ENCODE measurements at places on chromosomes 4 and X.

DNA sequence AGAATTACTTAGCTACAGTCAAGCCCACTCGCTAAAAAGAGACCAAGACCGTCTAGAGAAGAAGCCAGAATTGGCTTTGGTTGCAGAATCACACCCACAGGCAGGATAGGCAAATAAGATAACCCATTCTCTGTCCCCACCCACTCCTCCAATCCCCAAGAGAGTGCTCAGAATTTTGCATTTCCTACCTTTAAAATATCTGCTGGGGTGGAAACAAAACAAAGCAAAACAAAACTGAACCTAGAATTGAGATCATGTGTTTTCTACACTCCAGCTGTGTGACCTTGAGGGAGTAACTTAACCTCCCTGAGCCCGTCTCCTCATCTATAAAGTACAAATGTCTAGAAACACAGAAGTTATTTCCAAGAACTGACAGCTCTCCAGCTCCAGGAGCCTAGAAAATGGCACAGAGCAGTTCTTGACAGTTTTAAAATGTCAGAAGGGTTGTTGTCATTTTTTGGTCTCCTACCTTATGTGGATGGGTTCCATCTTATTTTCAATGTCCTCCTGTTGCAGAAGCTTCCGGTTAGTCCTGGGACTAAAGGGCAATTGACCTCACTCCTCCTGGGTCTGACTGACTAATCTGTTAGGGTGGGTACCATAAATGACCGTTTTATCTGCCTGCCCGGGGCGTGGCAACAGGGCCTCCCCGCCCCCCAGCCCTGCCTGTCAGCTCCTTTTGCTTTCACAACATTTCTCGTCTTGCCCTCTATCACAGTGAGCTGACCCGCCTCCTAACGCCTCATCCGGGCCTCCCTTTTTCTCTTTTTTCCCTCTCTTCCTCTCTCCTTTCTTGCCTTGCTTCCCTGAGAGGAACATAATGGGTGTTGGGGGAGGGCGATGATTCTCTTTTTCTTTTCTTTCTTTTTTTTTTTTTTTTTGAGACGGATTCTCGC is 114.0 kb downstream of the RBM47 start:
- DNase-seq = peak; percentile 94

GRCh38 chrX:42085836-42086235 is 162.5 kb upstream of the CASK start:
- DNase-seq = no peak

- DNase-seq = no peak
Measured at GRCh38 chrX:20988118-20988517, 386.1 kb upstream of the CNKSR2 start.

- no peak for DNase-seq
Measured at GRCh38 chr4:75722417-75722816, 2.0 kb upstream of the USO1 start.

DNA sequence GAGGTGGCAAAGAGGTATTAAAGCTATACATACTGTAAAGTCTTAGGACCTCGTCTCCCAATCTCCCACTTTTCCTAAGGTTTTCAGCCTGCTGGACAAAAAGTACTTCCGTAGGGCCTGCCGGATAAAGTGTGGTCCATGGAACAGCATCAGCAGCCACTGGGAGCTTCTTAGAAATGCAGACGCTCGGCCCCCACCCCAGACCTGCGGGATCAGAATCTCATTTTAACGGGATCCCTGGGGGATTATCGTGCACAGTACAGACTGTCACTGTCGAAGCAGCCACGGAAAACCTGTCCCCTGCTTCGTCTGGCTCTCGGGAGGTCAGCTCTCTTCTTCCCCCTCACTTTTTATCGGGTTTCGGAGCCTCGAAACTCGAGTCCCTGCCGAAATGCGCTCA is 802 bp downstream of the ADGRG2 start:
- DNase-seq = no peak

GRCh38 chr4:156953001-156953400 is 18.6 kb downstream of the PDGFC start:
- DNase-seq = no peak

GRCh38 chr4:23070848-23071570 is 378.3 kb downstream of the GBA3 start:
- no peak for DNase-seq

- DNase-seq = peak; percentile 70
Measured at GRCh38 chrX:45806410-45807121, 605.9 kb upstream of the DIPK2B start.

DNA sequence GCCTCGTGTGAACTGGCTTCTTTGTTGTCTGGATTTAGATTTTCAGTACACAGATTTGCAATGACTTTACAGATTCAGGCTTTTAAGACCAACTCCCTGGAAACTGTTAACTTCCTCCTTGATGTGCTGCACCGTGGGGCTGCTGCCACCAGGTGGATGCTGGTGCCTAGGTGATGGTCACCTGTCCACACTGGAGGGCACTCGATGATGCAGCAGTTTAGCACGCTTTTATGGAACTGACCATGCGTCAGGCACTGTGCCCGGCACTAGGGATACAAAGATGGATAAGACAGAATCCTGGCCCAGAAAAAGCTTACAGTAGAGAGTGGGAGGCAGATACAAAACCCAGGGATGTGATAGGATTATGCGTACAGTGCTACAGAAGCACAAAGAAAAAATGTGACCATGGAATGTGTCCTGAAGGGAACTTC is 180.7 kb downstream of the CEP135 start:
- no peak for DNase-seq

- no peak for DNase-seq
Measured at GRCh38 chrX:50000937-50001542, 78.6 kb downstream of the CLCN5 start.

- DNase-seq = no peak
Measured at GRCh38 chr4:76931087-76931486, 18.5 kb upstream of the SEPTIN11 start.

DNA sequence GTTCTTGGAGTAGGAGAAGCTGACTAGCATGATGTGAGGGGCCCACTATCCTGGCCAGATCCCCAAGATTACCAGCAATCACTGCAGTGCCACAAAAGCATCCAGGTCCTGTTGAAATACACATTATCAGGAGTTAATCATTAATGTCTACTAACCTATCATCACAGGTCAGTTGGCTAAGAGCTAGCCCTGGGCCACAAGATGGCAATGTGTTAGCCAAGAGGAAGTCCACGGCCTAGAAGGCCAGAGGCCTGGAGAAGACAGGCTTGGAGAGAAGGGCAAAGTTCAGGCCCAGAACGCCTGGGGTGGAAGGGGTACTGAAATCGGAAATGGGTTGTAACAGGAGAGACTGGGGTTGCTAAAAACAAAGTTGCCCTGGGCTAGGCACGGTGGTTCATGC is 19.9 kb upstream of the KIAA1210 start:
- DNase-seq = no peak
